Fibroblast of the aortic adventitia (primary cell): ENCODE measurements at places on chromosomes 2 and 18.
A peak's percentile ranks its signal among the peaks of the same experiment; 100 is the strongest.

GRCh38 chr18:62446511-62446910 is 76.3 kb upstream of the ZCCHC2 start:
- no peak for DNase-seq

DNA sequence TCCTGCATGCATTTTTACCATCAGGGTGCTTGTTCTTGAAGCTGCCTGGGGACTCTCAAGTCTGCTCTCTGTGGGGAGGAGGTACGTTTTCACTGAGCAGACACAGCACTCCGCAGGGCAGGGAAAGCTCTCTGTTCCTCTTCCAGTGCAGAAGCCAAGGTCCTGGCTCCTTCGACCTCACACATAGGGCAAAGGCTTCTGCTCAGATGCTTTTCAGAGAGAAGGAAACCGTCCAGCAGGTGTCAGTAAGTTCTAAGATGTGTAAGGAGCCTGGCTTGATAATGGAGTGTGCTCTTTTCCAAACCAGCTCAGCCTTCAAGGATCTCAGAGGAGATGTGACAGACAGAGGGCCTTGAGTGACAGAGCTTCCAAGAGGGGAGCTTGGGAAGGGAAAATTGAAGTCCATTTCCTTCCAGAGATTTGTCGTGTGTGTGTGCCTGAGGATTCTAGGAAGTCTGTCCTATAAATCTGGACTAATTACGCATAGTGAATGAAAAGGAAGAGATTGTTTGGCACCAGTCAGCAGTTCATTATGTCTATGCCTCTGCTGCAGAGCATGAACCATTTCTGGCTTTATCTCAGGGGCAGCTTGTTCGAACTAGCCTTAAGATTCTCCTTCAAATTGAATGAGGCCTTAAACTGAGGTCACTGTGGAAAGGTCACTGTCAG is 67.3 kb upstream of the UPP2 start:
- peak; percentile 58 for DNase-seq

DNA sequence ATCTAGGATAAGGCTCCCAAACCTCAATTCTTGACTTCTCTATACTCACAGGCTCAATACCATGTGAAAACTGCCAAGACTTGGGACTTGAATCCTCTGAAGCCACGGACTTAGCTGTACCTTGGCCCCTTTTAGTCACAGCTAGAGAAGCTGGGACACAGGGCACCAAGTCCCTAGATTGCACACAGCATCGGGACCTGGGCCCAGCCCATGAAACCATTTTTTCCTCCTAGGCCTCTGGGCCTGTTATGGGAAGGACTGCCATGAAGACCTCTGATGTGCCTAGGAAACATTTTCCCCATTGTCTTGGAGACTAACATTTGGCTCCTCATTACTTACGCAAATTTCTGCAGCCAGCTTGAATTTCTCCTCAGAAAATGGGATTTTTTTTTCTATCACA is 1011.8 kb upstream of the DDX18 start:
- DNase-seq = no peak

DNA sequence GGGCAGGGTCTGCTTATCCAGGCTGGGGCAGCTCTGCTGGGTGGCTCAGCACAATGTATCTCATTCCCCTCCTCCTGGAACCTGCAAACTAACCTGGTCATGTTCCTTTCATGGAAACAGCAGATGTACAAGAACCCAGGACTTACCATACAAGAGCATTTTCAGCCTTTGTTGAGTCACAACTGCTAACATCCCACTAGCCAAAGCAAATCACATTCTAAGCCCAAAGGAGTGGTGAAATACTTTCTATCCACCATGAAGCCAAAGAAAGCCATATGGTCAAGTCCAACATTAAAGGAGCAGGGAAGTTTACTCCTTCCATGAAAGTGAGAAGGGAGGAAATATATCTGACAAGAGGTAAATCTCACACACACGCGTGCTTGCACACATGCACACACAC is 163.0 kb downstream of the IRS1 start:
- DNase-seq = no peak

GRCh38 chr2:161078211-161078539 is 82.1 kb upstream of the TANK start:
- DNase-seq = no peak
